Activated T-cell treated with anti-CD3 and anti-CD28 coated beads for 4 hours (primary cell): ENCODE measurements at places on chromosomes 16 and 17.

- DNase-seq: no peak
Measured at GRCh38 chr16:4800290-4801041, 2.0 kb downstream of the ROGDI start.

GRCh38 chr16:49075709-49076108, 205.9 kb downstream of the CBLN1 start:
- DNase-seq: no peak

DNA sequence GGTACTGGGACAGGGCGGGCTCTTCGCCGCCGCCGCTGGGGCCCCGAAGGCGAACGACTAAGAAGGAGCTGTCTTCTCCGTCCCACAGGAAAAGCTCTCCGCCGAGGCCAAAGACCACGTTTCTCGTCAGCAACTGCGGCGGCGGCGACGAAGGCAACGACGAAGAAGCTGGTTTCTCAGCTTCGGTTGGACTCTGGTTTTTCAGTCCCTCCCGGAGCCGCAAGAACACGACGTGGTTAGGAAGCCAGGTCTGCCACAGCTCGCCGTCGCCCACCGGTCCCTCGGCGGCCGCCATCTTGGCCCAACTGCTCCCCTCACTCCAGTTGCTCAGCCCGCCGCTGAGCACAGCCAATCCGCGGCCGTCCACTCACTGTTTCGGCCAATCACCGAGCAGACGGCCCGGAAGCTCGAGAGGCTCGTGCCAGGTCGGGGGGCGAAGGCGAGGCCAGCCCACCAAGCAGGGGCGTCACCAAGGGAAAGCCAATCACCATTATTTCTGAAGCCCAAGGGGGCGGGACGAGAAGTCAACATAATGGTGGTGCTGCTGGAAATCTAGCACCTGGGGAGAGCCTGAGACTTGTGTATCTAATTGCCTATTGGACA, at the start of gene NUP88:
Gene NUP88, minus strand, starts transcription at position 307 of the 603 bp plus-strand sequence. Its CDS starts 12 bp downstream, at position 295.
- DNase-seq: peak; percentile 94

GRCh38 chr16:81715358-81716196, 63.5 kb upstream of the PLCG2 start:
- no peak for DNase-seq

DNA sequence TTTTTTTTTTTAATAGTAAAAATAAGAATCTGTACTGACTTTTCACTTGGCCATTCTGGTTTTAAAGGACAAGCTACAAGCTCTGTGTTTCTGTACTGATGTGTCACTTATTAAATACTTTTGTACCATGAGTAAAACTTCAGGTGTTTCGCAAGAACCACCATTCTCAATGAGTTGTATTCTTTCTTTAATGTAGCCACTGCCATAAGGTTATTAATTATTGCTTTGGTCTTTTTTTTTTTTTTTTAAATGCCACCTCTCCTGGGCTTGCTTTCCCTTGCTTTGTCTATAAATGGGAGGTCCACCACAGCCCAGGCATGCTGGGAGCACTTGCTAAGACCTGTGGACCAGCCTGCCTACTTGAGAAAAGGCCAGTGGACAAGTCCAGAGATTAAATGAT, 8.4 kb downstream of the ARL2BP start:
- no peak for DNase-seq

DNA sequence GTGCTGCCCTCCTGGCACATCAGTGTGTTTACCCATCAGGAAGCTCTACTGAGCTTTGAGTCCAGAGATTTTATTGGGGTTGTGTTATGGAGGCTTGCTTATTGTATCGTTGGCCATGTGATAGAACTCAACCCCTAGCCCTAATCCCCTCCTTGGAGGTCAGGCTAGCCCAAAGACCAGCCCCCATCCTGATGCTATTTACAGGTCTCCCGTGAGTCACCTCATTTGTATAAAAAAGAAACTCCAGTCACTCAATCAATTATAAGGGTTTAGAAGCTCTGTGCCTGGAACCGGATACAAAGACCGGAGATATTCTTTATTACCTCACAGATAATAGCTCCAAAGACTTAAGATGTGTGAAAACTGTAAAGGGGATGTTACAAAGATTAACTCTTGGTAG, 405.9 kb downstream of the CNTNAP4 start:
- DNase-seq: no peak

DNA sequence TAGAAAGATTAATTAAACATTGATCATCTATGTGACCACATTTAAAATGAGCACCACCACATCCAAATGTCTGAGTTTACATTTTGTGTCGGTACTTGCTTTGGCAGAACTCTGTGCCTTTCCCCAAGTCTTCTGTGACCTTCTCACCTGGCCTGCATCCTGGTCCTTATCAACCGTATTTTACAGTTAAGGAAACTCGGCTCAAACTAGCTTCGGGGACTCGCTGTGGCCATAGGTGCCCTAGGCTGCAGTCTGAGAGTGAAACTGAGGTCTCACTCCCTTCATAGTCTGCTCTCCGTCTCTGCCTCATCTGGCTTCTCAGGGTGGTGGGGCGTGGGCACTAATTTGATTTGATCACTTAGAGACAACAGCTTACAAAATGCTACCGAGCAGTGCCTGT, 555.5 kb downstream of the WWOX start:
- DNase-seq: no peak

DNA sequence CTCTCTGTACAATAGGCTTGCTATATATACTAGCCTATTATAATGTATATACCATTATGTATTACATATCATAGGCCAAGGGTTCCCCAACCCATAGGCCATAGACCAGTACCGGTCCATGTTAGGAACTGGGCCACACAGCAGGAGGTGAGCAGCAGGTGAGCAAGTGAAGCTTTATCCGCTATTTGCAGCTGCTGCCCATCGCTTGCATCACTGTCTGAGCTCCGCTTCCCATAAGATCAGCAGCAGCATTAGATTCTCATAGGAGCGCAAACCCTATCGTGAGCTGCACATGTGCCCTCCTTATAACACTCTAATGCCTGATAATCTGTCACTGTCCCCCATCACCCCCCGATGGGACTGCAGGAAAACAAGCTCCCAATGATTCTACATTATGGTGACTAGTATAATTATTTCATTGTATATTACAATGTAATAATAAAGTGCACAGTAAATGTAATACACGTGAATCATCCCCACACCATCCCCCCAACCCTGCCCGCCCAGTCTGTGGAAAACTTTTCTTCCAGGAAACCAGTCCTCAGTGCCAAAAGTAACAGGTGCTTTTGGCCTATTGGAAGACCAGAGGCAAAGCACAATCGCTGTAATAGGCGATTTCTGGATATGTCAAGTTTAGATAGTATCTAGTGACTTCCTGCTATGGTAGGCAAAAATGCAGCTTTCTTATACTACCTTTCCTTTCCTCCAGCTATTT, 84.1 kb downstream of the MYH11 start:
- no peak for DNase-seq

DNA sequence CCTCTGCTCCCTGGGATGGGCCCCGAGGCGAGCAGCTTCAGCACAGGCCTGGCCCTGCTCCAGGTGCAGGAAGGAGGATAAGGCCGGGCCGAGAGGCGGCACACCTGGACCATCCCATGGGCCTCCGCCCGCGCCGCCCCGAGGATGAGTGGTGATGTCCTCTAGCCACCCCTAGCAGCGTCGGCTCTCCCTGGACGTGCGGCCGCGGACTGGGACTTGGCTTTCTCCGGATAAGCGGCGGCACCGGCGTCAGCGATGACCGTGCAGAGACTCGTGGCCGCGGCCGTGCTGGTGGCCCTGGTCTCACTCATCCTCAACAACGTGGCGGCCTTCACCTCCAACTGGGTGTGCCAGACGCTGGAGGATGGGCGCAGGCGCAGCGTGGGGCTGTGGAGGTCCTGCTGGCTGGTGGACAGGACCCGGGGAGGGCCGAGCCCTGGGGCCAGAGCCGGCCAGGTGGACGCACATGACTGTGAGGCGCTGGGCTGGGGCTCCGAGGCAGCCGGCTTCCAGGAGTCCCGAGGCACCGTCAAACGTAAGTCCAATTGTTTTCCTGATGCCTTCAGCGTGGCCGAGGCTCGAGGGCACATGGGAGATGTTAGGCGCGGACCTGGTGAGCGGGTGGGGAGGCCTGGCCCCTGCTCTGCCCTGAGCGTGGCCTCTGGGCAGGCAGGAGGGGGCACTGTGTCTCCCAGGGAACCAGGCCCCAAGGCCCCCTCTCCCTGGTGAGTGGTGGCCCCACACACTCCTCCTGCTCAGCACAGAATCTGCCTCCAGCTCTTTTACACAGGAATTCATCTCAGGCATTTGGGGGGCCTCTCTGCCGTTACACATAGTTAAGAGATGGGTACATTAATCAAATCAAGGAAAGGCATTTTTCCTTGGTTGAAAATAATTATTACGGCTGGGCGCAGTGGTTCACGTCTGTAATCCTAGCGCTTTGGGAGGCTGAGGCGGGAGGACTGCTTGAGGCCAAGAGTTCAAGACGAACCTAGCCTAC, 855 bp downstream of the TMEM204 start:
- no peak for DNase-seq

GRCh38 chr17:17694169-17695081, 13.2 kb downstream of the RAI1 start:
- peak; percentile 53 for DNase-seq

DNA sequence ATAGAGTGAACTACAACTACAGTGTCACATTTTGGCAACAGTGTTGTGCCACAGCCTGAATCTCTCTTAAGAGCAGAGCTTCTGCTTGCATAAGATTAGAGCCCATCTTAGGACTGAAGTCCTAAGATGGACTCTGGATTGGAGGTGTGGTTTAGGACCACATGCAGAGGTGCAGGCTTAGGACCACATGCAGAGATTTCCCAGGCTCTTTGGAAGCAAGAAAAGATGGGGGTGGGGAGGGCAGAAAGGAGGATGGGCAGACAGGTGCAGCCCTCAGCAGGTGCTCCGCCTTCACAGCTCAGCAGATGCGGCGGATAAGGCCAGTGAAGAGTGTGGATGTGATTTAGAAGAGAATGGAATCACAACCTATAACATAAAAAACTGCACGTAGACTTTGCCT, 128.7 kb downstream of the TANGO6 start:
- DNase-seq: no peak

DNA sequence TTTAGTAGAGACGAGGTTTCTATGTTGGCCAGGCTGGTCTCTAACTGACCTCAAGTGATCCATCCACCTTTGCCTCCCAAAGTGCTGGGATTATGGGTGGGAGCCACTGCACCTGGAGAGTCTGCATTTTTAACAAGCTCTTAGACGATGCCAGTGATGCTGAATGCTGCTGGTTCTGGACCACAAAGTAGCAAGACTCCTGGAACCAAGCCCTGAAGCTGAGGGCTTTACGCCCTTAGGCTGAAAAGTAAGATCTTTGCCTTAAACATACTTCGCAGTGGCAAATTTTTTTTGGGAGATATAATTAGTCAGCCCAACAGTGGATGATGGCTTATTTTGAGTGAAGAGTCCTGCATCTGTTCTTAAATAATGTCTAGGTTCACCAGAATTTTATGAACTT, 14.0 kb downstream of the METTL9 start:
- DNase-seq: no peak

DNA sequence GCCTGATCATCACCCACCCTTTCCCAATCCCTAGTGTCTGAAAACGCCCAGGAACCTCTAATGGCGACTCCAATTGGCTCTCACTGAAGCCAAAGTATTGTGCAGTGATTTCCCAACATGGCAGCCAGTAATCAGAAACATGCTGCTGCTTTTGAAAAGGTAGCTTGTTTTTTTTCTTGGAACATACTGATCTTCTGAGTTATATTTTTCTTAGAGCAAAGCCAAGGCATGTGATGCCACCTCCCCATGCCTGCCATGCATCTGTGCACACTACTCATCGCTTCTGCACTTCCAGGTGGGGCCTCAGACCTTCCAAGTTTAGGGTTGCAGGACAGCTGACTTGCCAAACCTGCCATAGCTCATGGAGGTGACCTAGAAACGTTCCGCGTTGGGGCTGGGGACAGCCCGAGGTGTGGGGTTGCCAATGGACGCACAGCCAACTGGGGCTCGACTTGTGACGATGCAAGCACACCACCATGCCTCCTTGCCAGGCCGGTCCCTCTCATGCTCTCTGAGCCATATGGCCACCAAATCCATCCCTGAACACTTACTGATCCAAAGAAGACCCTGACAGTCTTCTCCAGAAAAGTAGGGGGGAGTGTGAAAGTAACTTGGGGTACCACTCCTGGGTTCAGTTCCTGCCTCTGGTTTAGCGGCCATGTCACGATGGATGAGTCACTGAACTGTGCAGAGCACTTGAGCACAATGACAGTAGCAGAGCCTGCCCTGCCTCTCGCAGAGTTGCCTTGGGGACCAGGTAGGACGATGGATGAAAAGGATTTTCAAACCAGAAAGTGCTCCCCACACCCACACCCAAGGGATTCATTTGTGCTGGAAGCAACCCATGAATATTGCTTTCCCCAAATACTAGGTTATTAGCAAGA, 155.7 kb downstream of the CCDC182 start:
- DNase-seq: no peak

- no peak for DNase-seq
Measured at GRCh38 chr17:29407856-29408255, 17.7 kb downstream of the TAOK1 start.

- no peak for DNase-seq
Measured at GRCh38 chr16:83935005-83935857, 17.8 kb upstream of the OSGIN1 start.

DNA sequence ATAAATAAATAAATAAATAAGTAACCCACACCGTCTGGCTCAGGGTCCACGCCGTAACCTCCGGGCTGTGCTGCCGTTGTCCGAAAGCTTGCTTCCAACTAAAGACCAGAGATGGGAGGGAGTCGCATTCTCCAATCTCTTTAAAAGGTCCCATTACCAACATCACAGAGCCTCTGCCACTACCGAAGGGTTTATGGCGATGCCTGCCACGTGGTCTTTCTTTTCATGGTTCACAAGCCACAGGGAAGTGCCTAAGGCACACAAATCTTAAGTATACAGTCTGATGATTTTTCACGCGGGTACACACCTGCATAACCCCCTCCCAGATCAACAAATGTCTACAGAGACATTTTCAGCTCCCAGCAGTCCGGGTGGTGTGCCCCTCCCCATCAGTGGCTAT, 1.4 kb downstream of the COTL1 start:
- no peak for DNase-seq

- no peak for DNase-seq
Measured at GRCh38 chr16:2514333-2515179, 804 bp downstream of the ATP6V0C start.

- DNase-seq: no peak
Measured at GRCh38 chr17:37884516-37884915, 39.7 kb upstream of the TBC1D3K start.

DNA sequence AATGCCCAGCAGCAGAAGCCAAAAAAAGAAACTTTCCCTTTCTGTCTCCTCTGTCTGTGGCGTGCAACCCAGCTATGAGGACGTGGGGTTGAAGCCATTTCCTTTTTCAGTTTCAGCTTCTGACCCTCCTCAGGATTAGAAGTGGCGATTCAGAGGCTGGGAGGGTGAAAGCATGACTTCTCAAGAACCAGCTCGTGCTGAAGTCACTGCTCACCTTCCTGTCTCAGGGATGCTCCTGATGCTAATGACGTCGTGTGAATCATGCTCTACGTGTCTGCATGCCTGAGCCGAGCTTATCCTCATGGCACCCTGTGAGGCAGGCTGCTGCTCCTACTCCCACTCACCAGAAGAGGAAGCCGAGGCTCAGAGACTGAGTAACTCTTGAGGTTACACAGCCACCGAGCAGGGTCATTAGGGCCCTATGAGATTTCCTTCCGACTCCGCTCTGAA, 5.7 kb upstream of the LPO start:
- no peak for DNase-seq
